ENCODE measurements at places on chromosomes 1 and 21.

DNA sequence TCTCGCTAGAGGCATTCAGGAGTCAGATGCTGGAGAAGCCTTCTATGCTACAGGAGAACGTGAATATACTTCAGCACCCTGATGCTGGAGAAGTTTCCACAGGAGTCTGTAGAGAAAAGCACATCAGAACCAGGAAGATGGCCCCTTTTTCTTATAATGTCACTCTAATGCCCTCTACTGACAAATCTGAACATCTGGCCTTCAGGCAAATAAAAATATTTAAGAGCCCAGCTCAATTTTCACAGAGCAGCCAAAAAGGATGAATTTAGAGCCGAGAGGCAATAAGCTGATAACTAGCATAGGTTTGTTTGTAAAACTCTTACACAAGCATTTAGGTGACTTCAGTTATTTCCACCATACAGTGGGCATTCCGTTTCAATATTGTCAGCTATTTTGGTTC is 3.8 kb upstream of the RRP15 start:
- no peak for DNase-seq

DNA sequence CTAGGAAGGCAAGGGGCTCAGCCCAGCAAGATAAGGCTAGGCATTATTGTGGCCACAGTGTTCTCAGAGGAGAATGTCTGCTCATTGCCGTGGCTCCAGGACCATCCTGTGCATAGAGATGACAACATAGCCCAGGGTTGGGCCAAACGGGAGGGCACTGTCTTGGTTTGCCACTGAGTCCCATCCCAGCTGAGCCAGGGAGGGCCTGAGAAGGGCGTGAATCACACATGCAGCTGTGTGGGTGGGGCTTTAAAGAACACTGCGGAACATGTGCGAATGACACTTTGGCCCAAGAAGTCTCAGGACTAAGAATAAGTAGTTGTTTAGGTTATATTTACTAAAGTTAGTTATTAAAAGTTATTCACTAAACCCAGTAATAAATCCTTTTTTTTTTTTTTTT is 18.5 kb downstream of the CHAF1B start:
- no peak for DNase-seq

DNA sequence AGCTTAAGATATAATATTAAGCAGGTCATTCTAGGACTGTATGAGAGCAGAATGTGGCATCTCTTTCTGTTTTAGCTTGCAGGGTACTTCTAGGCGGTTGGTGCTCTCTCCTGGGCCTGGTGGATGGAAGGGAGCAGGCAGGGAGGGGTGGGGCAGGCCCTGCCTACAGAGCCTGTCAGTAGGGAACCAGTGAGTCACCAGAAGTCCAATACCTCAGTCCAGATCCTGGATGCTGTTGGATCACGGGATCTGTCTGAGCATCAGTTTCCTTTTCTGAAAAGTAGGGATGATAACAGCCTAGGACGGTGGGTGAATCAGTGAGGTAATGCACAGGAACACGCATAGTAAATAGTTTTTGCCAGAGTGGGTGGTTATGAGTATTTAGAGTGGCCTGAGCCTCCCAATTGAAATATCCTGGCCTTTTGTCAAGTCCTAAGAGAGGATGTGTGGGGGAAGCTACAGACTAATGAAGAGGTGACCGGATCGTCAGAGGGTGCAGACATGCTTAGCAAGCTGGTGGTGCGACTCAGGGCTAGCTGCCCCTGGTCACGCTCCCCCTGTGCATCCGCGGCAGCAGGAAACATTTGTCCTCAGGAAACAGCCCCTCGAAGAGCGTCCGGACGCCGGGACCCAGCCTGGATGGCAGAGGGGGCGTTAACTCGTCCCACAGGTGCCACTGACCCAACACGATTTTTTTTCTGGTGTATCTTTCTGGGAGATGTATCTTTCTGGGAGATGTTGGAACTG is 23.9 kb downstream of the NAV1 start:
- no peak for DNase-seq

GRCh38 chr1:30618335-30618747 is 105.0 kb downstream of the MATN1 start:
- DNase-seq: no peak

DNA sequence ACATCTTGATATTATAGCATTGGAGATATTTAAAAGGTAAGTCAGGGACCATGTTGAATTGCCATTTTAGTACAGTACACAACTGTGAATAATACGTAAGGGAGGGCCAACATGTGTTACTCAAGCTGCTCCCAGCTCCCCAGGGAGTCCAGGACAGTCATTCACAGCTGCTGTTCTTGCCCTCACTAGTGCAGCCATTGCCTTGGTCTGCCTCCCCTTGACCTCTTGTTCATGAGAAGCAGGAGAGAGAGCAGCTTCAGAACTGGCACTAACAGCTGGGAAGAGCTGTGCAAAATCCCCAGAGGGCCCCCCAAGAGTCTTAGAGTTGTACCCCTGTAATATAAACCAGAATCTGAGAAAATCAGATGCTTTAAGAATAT is 16.4 kb downstream of the TCEANC2 start:
- DNase-seq: no peak

DNA sequence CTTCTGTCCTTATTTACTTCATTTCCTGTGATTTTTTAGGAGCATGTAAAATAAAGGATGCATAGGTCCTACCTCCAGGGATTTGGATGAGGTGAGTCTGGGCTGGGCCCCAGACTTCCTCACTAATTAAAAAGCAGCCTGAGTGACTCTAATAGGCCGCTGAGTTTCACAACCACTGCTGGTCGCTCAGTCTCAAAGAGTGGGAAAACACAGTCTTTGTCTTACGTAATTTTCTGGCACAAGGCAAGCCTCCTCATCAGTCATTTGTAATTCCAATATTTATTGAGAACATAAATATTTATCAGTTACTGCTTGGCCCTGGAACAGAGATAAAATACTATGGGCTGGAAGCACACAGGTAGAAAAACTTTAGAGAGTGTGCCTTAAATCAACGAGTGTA is 195.4 kb upstream of the RUNX1 start:
- DNase-seq: no peak

DNA sequence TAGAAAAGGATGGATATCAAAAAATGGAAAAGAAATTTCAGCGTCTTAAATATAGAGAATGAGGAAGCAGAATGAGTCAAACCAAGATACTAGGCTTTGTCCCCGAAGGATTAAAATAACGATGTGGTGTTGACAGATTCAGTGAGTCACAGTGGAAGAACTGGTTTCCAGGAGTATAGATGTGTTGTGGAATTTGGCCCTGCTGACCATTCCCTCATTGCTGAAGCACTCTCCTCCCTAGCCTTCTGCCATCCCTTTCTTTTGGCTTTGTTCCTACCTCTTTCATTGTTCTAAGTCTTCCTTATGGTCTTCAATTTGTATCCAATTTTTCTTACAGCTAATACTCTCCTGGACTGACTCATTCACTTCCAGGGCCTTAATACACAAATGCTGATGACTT is 23.1 kb upstream of the USP25 start:
- DNase-seq: no peak

DNA sequence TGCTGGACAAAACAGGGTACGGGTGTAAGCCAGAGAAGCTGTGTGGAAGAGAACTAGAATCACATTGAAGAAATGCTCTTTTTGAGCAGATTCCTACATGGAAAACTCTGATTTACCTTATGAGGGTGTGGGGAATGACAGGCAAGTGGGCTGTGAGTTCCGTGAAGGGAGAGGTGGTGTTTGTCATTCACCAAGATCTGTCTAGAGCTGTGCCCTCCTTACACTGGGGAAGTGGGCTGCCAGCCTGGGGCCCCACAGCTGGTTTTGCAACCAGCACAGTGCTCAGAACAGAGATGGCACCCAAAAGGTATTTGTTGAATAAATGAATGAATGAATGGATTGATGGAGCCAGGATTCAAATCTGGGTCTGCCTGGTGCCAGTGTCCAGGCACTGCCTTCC is 10.4 kb downstream of the RCAN1 start:
- no peak for DNase-seq

GRCh38 chr1:162136760-162137159 is 67.3 kb downstream of the NOS1AP start:
- no peak for DNase-seq

DNA sequence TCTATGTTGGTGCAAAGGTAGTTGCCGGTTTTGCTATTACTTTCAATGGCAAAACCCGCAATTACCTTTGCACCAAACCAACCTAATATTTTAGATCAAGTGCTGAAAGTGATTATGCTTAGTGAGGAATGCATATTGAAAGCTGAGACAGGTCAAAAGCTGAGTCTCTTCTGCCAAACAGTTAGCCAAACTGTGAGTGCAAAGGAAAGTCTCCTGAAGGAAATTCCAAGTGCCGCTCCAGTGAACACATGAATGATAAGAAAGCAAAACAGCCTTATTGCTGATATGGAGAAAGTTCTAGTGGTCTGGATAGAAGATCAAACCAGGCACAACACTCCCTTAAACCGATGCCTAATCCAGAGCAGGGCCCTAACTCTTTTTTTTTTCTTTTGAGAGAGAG is 83.1 kb upstream of the ERRFI1 start:
- DNase-seq: no peak

Data from activated T-cell treated with anti-CD3 and anti-CD28 coated beads, Interleukin-2, amount 50 U/mL, for 4 hours (primary cell).